ENCODE measurements at places on chromosomes 5 and 9.

DNA sequence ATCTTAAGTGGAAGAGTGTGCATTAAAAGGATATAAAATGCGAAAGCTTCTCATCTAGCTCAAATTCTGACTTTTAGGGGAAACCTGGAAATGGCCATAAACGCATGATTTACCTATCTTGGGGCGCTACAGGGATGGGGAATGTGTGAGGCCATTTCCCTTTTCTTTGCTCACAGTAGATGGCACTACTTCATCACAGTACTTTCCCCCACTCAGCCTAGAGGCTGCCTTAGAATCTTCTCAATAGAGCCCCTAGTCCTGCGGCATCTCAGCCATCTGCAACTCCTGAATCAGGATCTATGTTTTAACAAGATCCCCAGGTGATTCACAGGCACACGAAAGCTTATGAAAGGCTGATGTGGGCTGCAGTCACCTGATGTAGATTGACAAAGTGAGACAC is 110.8 kb downstream of the LHFPL2 start:
- DNase-seq, result peak; percentile 31

GRCh38 chr5:68336200-68336599 is 120.6 kb downstream of the PIK3R1 start:
- DNase-seq, result no peak

DNA sequence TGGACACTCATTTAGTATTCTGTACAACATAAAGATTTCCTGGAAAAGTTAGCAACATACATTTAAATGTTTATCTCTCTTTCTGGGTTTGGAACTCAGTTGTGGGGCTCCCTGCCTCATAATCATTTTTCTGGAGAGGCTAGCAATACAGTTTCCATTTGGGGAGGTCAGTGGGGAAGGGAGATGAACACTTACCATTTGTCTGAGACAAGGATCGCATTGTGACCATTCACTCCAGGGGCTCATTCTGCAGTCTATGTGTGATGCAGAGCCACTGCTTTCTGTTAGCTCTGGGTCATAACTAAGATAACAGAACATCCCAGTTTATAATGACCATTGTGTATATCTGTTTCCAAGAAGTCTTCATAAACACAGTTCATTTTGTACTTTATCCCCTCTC is 22.4 kb downstream of the C9 start:
- no peak for DNase-seq

DNA sequence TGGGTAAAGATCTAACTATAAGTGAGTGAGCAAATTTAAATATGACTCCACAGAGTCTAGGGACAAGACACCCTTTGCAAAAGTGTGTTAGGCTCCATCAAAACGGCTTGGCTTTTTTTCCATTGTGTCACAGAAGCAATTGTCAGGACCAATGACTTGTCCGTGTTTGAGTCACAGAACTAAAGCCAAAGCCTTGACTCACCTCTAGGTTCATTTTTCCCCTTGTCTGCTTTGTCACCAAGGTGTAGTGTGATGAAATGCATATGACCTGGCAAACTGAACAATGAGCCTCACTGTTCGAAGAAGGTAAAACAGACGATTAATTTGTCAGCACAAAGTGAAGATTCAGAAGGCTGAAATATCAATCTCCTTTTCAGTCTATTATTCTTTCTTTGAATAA is 331.0 kb downstream of the GLIS3 start:
- no peak for DNase-seq

- no peak for DNase-seq
These were observed 48.2 kb downstream of the ANXA1 start for GRCh38 chr9:73199886-73200285.

- DNase-seq, result no peak
These were observed 155.3 kb upstream of the ABCA1 start for GRCh38 chr9:105083256-105083655.

DNA sequence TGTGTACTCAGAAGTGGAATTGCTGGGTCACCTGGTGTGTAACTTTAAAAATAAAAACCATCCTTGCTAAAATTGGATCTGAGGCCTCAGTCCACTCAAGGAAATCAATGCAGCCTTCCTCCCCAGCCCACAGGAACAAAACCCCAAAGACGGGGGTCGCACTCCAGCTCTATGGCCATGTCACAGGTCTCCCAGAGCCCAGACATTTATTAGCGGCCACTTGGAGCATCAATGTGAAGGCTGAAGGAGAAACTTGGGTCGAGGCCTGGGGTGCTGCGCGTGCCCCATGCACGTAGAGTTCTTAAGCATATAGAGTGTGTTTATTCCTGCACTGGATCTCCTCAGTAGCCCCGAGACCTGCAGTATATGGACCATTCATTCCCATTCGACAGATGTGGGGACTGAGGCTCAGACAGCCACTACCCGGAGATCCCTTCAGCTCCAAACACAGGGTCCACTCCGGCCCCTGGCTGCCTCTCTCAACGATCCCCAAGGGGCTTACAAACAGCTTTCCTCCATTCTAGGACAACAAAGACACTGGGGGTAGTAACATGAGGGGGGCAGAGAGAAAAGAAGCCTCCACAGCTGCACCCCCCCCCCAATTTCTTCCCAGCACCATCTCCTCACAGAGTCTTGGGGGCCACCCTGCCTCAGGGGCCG is 14.3 kb upstream of the OLFM1 start:
- no peak for DNase-seq

DNA sequence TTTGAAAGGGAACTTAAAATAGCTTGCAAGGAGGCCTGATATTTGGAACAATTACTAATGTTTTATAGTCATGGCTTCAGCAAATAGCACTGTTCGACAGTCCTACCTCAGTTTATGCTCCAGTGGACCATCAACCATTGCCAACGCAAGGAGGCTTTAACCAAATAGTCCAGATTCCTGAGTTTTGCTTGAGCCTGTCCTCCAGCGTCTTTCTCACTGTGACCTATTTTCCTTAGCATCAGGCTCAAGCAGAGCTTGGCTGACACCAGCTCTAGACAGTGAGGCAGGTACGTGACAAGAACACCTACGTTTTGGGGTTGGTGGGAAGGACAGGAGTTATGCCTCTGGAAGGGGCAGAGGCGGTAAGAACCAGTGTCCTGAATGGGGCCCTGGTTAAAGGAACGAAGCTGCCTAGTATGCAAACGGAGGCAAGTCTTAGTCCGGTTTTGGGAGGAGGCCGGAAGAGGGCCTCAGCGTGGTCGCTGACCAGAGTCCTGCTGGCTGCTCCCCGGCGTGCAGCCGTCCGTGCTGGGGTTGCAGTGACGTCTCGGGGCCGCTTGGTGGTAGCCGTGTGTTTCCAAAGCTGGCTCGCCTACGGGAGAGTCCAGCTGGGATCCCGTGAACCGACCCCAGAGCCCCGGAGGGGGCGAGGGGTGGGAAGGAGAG is 998 bp upstream of the FGF18 start:
- peak; percentile 96 for DNase-seq

DNA sequence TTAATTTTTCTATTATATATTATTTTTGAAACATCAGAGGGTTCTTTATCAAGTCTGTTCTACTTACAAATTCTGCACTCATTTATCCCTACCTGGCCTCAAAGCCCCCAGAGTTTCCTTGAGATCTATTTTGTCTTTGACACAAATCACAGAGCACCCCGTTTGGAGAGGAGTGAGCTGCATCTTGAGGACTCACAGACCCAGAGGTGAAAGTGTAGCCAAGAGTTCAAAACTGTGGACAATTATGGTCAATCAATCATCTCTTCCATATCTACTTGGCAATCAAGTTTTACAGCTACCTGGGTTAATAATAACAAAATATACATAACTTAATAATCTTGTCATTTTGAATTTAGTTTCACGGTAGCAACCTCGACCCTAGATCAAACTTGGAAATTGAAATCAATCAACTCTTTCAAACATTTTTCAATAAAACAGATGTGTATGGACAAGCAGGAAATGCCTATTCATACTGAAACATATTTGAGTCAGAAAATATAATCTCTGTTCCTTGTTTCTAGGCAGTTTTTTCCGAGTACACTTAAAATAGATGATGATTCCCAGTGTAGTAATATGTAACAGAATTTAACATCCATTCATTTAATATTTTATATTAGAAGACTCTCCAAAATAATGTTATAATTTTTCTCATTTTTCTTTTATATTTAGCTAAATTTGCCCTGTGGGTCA is 13.7 kb upstream of the SYK start:
- no peak for DNase-seq

- DNase-seq, result no peak
These were observed 39.1 kb upstream of the ANKRD31 start for GRCh38 chr5:75275756-75276155.

DNA sequence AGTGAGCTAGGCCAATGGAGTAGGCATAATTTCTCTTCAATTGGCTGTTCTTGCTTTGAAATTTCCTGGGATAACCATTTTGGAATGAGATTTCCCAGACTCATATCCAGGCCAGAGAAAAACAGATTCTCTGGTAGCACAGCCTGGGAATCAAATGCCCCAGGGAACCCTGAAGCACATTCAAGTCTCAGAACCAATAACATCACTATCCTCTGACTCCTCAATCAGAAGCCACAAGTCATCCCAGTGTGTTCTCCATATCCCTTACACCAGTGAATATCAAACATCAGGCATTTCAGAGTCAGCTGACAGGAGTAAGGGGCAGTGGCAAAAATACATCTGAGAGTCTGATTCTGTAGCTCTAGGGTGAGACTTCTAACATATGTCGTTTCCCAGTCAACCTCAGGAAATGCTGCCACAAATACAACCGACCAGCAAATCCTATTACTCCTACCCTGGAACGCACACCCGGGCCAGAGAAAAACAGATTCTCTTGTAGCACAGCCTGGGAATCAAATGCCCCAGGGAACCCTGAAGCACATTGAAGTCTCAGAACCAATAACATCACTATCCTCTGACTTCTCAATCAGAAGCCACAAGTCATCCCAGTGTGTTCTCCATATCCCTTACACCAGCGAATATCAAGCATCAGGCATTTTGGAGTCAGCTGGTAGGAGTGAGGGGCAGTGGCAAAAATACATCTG is 537.7 kb upstream of the NMUR2 start:
- no peak for DNase-seq

- DNase-seq, result no peak
These were observed 24.8 kb downstream of the CTSL start for GRCh38 chr9:87750726-87751125.

- no peak for DNase-seq
These were observed 333.3 kb upstream of the GRIA1 start for GRCh38 chr5:153157156-153157555.

- DNase-seq, result no peak
These were observed 10.1 kb downstream of the HRH2 start for GRCh38 chr5:175668006-175668405.

Measured in posterior cingulate gyrus (tissue), 11 donors.